Stimulated activated CD4-positive, alpha-beta T cell treated with anti-CD3 and anti-CD28 coated beads, TNF-alpha, amount 100 ng/mL, for 1 hour (primary cell): ENCODE measurements at places on chromosomes 5 and 9.

- no peak for DNase-seq
These were observed 18.7 kb downstream of the PRUNE2 start for GRCh38 chr9:76887003-76887821.

DNA sequence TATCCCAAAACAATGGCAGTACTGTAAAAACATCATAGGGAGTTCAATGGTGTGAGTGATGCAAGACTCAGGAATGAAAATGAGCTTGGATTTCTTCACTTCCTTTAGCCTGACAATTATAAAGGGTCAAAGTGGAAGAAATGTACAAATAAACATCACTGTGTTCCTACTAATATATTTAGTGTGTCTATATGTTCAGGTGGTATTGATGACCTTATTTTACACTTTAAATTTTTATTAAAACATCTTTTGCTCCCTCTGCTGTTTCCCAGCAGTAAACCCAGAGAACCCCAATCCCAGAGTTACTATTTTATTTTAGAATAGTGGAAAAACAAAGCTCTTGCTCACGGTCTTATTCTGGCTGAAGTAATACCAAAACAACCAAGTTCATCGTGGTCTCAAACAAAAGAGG, 2.0 kb downstream of the LOX start:
- DNase-seq = no peak

GRCh38 chr5:127718181-127718580, 15.0 kb downstream of the CCDC192 start:
- no peak for DNase-seq

- DNase-seq = no peak
These were observed 34.7 kb downstream of the RETREG1 start for GRCh38 chr5:16582081-16582480.

DNA sequence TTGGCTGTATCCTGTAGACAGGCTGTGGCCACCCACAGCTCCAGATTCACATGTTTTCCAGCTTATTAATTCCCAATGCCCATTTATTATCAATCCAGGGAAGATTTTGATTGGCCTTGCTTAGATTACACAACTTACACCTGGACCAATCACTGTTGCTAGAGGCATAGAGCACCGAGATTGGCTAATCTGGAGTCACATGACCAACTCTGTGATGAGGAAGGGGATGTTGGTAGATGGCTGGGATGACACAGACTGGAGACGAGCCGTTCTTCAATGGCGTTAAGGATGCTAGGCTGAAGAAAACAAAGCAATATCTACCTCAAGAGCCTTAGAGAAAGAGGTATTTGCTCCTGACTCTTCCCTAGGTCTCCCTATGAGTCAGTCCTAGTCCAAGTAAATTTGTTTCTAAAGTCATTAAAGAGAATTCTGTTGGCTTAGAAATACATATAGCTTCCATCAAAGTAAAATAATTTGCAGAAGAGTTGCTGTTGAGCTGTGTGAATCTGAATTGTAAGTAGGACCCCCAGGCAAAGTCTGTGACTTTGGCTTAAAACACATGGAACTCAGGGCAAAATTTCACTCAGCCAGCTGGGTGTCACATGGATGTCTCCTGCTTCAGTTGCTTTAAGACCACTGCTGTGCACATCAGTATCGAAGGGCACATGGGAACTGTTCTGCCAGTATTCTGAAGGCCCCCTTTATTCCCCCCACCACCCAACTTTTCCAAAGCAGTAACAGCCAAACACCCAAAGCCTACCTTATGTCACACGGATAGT, 326.4 kb upstream of the KLF4 start:
- no peak for DNase-seq

DNA sequence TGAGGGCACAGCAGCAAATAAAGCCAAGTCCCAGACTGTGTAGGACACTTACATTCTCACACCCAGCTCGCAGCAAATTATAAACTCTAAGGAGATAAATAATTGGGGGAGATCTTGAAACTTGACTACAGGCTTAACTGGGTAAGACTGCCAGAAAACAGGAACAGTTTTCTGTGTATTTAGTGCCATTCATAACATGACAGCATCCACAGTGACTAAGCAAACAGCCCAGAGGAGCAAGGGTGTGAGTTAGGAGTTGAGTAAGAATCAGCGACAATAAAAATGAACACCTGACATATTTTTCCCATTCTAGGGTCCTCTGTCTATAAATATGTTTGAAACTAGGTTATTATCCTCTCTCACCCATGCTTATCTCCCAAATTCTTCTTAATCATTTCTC, 370.9 kb upstream of the WWC1 start:
- DNase-seq = no peak
